Activated CD4-positive, alpha-beta T cell treated with anti-CD3 and anti-CD28 coated beads, Interleukin-2, amount 50 U/mL, for 1 hour (primary cell): ENCODE measurements at places on chromosomes 3 and 15.

DNA sequence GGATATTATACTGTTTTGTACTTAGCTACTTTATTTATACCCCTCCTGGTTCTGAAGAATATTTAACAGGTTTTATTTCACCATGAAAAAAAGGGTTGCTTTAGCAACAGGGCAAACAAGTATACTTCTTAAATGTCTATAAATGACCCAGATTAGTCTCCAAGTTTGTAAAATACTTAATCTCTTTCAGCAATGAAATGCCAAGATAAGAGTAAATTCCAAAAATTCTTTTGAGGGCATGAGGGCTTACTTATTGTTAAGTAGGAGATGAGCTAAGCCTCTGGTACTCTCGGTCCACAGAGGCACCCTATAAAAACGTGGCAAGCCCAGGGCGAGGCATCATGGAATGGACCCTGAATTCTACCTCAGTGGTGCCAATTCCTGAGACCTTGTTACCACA lies 264.8 kb upstream of the NSMCE3 start:
- no peak for DNase-seq

DNA sequence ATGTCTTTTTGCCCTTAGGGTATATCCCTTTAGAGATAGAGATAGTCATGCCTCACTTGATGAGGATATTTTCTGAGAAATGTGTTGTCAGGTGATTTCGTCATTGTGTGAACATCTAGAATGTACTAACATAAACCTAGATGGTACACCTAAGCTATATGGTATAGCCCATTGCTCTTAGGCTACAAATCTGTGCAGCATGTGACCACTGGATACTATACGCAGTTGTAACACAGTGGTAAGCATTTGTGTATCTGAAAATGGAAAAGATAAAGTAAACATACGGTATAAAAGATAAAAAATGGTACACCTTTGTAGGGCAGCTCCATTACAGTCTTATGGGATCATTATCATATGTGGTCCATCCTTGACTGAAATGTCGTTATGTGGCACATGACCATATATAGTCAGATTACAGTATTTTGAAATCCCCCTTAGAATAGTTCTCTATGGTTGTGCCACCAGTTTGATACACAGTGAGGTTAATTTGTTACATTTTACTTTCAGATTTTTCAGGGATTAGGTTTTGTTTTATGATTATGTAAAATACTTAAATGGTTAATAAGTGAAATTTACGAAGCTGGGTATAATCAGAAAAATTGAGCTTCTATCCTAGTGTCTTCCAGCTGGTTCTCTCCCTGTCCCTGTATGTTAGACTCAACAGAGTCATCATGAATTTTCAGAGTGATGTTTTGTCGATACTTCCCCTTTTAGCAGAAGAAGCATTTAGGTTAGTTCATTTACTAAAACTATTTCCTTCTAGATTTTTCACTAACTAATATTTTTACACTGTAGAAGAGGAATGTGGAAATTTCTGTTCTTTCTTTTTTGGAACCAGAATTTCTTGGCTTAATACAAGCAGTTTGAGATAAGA lies 12.8 kb downstream of the SETD5 start:
- DNase-seq = no peak

GRCh38 chr3:10945683-10946287 lies 46.8 kb upstream of the SLC6A1 start:
- peak; percentile 38 for DNase-seq

DNA sequence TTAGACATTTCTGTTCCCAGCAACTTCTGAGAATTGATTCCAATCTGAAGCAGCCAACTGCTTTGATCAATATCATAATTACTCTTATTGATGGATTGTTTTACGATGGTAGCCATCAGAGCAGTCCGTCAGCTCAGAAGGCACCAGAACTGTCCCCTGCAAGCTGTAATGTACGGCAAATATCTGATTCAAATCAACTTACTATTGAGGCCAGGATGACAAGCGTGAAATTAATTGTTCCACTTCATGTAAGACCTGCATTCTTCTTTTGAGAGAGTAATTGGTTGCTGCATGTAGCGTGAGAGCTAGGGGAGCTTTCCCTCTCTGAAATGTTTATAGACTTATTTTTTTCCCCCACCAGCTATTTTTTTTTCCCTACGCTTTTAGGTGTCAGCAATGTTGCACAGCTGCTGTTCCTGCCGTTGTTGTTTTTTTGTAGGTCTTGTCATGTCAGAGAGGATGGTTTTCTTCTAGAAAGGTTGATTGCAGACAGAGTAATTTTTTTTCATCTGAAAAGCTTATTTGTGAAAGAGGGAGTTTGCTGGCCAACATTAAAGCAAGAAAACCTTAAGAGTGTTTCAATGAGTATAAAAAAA lies 134.9 kb downstream of the CACNA2D3 start:
- no peak for DNase-seq

DNA sequence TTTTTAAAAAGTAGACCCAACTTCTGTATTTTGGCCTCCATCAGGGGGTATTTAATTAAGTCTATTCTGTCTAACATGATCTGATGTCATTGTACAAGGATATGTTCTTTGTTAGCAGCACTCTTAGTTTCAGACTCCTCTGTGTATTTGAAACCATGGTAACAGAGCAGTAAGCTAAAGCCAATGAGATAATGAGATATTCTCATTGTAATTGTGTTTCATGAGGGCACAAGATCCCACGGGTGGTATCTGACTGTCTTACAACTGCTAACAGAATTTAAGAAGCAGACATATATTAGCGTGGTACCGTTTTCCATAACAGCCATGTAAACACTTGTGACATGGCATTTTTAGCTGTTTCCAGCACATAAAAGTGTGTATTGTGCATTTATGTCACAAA lies 251.2 kb upstream of the VEPH1 start:
- no peak for DNase-seq

GRCh38 chr3:50520849-50521248 lies 17.4 kb upstream of the CACNA2D2 start:
- DNase-seq = no peak

GRCh38 chr15:87129916-87130315 lies 1050.2 kb downstream of the AGBL1 start:
- no peak for DNase-seq

DNA sequence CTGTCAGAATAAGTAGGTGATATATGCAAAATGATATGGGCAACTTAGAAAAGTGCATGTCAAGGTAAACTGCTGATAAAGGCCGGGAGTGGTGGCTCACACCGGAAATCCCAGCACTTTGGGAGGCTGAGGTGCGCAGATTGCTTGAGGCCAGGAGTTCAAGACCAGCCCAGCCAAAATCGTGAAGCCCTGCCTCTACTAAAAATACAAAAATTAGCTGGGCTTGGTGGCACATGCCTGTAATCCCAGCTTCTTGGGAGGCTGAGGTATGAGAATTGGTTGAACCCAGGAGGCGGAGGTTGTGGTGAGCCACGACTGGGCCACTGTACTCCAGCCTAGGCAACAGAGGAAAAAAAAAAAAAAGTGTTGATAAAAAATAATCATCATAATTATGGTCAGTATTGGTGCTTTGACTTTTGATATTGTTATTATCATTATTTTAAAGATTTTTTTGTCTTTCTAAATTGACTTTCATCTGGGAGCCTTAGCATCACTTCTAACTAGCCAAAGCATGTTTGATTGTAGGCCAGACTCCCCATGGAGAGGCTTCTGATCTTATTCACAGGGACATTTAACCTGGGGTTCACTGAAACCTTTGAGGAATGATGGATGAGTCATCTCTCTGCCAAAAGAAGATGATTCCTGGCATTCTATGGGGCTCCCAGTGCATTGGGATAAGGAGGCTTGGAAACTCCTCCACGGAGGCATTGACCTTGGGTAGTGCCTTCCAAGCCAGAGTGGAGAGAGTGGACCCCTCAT lies 5.6 kb downstream of the ZBTB38 start:
- DNase-seq = no peak

DNA sequence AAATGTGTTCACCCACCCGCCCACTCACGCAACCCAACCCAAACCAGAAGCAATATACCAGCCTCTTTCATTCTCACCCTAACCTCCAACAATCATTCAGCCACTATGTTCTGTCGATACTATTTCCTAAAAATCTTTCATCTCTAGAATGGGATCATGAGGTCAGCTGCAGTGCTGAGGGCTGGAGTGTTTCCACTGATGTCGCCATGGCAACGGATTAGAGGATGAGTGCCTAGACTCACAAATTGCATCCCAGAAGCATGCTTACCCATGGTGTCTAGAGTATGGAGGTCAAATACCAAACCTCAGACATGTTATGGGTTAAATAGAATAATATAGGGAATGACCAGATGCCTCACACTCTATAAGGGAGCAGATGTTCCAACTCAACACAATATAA lies 138.5 kb downstream of the GABRB3 start:
- DNase-seq = no peak

- DNase-seq = no peak
Observed at GRCh38 chr15:57364282-57365007, 11.9 kb upstream of the CGNL1 start.

GRCh38 chr3:145518639-145519038 lies 642.3 kb downstream of the PLOD2 start:
- no peak for DNase-seq

GRCh38 chr3:140712301-140712700 lies 34.4 kb downstream of the TRIM42 start:
- no peak for DNase-seq

- no peak for DNase-seq
Observed at GRCh38 chr3:107370907-107371306, 6.3 kb upstream of the CCDC54 start.

GRCh38 chr3:13885704-13886010 lies 5.8 kb upstream of the WNT7A start:
- DNase-seq = no peak

DNA sequence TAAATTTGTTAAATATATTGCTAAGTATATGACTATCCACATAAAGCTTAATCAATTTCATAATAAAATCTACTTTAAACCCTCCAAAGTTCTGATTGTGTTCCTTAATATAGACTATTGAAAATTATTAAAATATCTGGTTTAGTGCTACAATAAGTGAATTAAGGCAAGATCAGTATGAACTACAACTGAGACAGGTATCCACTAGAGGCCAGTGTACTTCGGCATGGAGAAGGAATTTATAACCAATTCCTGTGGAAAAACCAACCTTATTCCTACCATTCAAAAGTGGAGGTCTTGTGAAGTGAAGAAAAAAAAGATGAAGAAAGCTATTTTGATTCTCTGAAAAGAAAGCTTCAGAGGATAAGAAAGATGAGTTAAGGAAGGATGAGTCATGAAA lies 237.7 kb downstream of the SUCLG2 start:
- DNase-seq = no peak
